ENCODE measurements at places on chromosomes 12 and 14.

- DNase-seq: peak; percentile 71
Observed at GRCh38 chr14:91873471-91874415, 6.4 kb upstream of the TC2N start.

GRCh38 chr12:130498589-130499385, 161.1 kb downstream of the PIWIL1 start:
- DNase-seq: no peak

- no peak for DNase-seq
Observed at GRCh38 chr14:99534863-99535262, 53.7 kb downstream of the CCNK start.

DNA sequence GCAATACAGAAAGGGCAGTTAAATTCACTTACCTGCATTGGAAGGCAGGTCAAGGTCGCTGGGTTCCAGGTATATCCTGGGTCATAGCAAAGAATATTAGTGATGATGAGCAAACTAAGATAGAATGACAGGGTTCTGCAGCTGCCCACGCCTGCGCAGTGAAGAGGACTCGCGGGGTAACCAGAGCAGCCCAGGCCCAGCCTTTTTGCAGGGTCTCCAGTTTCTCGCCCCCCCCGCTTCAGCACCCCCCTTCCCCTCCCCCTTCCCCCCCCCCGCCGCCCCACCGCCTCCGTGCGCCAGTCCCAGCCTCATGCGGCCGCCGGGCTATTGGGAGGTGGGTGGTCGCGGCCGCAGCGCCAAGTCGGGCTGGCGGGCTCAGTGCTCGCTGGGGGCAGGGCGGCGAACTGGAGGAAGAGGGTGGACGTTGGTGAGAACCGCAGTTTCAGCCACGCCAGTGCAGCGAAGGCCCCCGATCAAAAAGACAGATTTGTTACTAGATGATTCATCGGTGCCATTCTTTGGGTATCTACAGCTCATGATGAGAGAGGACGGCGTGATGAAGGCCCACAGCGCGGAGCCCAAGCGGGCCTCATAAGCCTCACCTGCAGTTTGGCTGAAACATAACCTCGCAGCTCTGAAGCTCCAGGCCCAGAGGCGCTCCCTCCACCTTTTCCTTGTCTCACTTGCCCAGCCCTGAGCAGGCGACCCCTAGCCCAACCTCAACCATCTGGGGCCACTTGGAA, 20.2 kb downstream of the SLC2A3 start:
- no peak for DNase-seq

GRCh38 chr12:53695152-53696145, 19.6 kb upstream of the ATP5MC2 start:
- DNase-seq: no peak

- no peak for DNase-seq
Observed at GRCh38 chr14:63659726-63660125, 18.1 kb upstream of the WDR89 start.

DNA sequence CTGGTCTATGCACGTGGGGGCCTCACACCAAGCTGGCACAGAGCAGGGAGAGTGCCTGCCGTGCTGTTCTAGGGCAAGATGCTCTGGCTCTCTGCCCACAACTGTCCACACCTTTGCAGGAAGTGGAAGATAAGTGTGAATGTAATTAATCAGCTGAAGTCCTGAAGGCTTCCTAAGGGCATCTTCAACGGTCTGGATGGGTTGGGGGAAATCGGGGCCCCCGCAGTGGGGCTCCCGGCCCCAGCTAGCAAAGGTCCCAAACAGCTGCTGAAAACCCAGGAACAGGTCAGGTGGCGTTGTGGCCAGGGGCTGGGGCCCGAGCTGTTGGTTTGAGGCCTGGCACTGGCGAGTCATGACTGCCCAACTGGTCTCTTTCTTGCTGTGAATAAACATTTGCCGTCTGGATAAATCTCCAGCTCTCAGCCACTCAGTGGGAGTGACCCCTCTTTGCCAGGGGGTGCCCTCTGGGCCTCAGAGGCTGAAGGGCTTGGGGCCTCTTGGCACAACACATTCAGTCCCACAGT, 6.7 kb upstream of the SLC25A29 start:
- no peak for DNase-seq

GRCh38 chr12:19209661-19210060, 80.1 kb downstream of the PLEKHA5 start:
- DNase-seq: no peak

DNA sequence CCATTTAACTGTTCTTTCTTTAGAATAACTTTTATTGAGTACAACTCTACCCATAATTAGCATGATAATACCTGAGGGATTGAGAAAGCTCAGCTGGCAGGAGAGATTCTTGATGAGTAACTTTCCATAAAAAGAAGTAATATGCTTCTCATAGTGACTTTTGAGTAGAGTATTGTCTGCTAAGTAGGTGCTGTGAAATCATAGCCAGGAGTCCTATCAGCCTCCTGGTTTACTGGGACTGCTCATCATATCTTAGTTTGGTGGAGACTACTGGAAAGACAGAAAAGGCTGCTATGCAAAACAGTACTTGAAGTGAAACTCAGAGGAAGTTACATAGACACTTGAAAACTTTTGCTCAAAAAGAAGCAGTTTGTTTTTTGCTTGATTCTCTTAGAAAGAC, 113.3 kb upstream of the ATP2B1 start:
- DNase-seq: peak; percentile 19

- DNase-seq: no peak
Observed at GRCh38 chr12:69039911-69040310, 106.9 kb upstream of the CPM start.

- no peak for DNase-seq
Observed at GRCh38 chr12:7433276-7433822, 10.6 kb downstream of the CD163L1 start.

- DNase-seq: peak; percentile 78
Observed at GRCh38 chr12:121227294-121227693, 17.4 kb downstream of the P2RX4 start.

DNA sequence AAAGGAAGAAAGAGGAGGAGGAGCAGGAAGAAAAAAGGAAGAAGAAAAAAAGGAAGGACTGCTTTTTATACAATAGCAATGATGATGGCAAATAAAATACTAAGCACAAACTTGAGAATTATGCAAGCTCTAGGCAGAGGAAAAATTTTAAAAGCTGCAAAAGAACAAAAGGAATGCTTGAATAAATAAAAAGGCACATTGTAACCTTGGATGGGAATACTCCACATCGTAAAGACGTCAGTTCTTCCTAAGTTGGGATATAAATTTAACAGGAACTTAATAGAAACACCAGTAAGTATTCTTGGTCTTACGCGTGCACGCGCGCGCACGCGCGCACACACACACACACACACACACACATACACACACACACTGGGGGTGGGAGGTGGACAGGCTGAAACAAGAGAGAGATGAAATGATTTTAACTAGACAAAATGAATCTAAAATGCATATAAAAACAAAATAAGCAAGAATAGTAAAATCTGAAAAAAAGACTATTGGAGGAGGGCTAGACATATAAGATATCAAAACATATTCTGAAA, 43.0 kb downstream of the SERPINA3 start:
- no peak for DNase-seq

DNA sequence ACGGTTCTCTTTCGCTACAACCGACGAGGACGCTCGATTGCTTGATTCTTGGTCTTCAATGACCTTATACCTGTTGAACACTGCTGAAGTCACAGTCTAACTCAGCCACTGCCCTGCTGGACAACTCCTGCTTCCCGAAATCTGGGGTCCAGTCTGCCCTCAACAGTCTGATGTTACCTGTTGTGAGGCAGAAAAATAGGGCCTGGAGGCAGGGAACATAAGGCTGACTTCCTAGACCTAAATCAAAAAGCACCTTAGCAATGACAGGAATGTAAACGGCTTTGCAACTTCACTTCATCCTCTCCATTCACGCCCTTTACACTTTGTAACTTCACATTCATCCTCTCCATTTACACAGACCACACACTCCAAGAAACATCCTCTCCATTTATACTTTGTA, 597 bp upstream of the GLTP start:
- DNase-seq: no peak

DNA sequence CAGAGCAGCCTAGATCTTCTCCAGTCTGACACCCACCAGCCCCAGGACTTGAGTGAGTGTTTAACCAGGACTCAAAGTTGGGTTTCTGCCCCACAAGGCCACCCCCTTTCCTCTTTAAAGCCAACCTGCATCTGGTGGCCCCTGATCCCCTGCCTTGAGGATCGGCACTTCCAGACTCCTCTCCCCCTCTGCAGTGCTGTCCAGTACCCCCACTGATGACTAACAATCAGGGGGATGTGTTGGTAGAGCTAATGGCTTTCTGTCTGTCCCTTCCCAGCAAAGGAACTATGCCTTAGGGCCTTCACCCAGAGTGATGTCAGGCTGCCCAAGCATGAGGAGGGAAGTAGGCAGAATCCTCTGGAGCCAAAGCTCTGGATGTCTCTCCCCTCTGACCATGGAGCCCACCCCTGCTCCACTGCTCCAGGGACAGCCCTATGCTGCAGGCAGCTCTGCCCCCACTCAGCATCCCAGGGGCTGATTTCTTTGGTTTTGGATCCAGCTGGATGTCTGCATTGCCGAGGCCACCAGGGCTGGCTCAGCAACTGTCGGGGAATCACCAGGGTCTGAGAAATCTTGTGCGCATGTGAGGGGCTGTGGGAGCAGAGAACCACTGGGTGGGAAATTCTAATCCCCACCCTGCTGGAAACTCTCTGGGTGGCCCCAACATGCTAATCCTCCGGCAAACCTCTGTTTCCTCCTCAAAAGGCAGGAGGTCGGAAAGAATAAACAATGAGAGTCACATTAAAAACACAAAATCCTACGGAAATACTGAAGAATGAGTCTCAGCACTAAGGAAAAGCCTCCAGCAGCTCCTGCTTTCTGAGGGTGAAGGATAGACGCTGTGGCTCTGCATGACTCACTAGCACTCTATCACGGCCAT, 42.9 kb downstream of the DAD1 start:
- no peak for DNase-seq

- DNase-seq: no peak
Observed at GRCh38 chr12:108640802-108641445, 7.2 kb upstream of the SELPLG start.

DNA sequence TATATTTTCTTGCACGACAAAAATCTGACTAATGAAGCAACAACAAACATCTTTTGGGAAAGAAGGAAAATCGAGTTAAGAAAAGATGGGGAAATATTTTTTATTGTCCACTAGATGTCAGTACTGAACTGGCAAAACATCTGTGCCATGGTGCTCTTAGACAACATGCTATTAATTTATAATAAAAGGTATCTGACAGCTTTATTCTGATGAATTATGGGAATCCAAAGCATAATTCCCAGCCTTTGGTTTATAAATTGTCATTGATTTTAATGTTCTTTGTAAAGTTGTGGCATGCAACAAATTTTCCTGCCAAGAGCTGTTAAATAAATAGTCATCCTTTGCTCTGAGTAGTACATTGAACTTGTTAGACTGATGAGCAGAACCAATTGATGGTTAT, 231.2 kb downstream of the ETNK1 start:
- DNase-seq: no peak

DNA sequence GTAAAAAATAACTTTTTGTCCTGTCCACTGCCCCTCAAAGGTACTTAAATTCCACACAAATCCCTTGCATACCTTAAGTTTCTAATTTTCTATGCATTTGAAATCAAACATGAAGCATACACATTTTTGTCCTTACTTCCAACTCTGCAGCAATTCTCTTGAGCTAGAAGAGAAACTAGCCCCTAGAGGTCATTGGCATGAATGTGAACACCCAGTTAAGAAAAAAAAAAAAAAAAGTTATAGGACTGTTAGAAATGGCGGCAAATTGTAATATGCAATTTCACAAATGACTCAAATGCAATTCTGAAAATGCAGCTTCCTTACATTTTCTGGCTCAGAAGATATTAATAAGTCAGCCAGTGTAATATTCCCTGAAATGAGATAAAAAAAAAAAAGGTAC, 4.6 kb upstream of the ESR2 start:
- no peak for DNase-seq

- no peak for DNase-seq
Observed at GRCh38 chr14:89420502-89420901, 3.5 kb upstream of the FOXN3 start.

GRCh38 chr12:19125325-19125724, 4.2 kb upstream of the PLEKHA5 start:
- no peak for DNase-seq

DNA sequence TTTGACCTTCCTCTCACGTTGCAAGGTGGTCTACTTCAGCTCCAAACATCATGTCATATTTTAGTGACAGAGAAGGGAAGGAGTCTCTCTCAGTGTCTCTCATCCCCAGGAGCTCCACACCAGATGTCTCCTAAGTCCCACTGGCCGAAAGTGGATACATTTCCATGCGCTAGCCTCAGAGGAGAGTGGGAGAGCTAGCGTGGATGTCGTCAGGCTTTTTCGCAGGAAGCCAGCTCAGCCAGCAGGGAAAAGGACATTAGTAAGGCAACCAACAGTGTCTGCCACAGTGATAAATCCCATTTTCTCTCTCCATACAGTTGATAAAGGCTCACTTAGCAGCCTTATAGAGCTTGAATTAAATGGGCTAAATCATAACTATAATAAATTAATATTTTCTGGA, 155.7 kb downstream of the PELI2 start:
- no peak for DNase-seq

DNA sequence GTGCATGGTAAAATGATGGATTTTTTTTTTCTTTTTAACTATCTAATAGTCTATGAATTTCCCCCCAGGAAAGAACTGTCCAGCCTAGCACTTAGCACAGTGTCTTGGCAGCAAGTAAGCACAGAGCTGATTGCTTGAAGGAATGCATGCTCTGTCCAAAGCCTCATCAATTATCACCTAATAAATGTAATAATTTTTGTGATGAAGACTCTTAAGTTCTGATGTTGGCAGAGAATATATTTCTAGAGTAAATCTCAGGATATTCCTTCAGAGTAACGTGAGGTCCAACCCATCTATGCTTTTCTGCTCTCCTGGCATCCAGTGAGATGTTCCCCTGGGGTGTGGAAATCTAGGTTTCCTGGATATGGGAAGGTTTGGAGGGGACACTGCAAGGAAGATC, 152.4 kb downstream of the TMX1 start:
- DNase-seq: no peak

- DNase-seq: no peak
Observed at GRCh38 chr12:9068086-9068485, 47.6 kb downstream of the A2M start.

DNA sequence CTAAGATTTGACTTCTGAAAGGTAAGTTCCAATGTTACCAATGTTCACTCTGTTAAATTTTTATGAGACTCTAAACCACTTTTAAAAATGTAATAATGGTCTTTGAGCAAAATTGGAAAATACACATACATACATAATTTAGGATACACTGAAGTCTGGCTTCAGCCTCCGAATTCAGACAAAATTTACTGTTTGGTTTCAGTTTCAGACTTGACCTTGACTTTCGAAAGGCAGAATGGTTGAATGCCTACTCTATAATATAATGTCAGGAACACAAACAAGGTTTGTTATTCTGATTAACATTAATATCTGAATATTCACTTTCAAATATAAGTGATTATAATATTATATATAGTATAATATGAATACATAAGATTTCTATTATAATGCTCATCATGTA, 74.1 kb upstream of the KRAS start:
- DNase-seq: no peak

GRCh38 chr12:44428825-44429224, 447.3 kb downstream of the NELL2 start:
- no peak for DNase-seq

- no peak for DNase-seq
Observed at GRCh38 chr12:18391151-18391550, 129.8 kb downstream of the PIK3C2G start.

Data from GM06990 (cell line).